ENCODE measurements at places on chromosomes 2 and 18. TPM values are rescaled to one million over a fixed set of nuclear protein-coding genes. Genes with fewer than 3 reads are reported as not detected.

- peaks cover 23% of the 10 kb centered on the region for H3K4me1 ChIP-seq
- H3K4me3 ChIP-seq, result no peak overlapping the region
- H3K27ac ChIP-seq, result peak overlapping the region; percentile 73
- DNase-seq, result peak; percentile 32
- no peaks in the 10 kb centered on the region for H3K36me3 ChIP-seq
Measured at GRCh38 chr2:207892716-207893402, 123.2 kb upstream of the FZD5 start.

DNA sequence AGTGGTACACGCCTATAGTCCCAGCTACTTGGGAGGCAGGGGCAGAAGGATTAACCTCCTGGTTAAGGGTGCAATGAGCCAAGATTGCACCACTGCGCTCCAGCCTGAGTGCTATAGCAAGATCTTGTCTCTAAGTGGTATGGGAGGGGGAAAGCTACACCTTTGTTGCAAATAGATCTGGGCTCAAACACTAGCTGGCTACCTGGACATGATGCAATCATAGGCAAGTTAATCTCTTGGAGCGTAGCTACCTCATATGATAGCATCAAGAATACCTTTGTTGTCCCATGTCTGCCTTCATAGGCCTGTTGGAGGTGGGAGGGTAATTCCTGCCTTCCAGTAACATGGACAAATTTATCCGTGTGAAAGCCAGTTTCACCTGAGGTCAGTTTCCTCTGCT is 15.7 kb downstream of the KLHL29 start:
- H3K4me3 ChIP-seq, result no peak overlapping the region
- H3K27ac ChIP-seq, result no peak overlapping the region
- H3K4me1 ChIP-seq, result peaks cover 17% of the 10 kb centered on the region
- no peaks in the 10 kb centered on the region for H3K36me3 ChIP-seq
- DNase-seq, result no peak
- H3K27me3 ChIP-seq, result no peaks in the 10 kb centered on the region

GRCh38 chr2:84373866-84374265 is 85.2 kb downstream of the SUCLG1 start:
- H3K36me3 ChIP-seq, result no peaks in the 10 kb centered on the region
- no peak overlapping the region for H3K4me3 ChIP-seq
- H3K4me1 ChIP-seq, result no peaks in the 10 kb centered on the region

Gene SERPINB11
- total RNA-seq, result not detected

GRCh38 chr2:113850687-113851086 is 39.2 kb upstream of the ACTR3 start:
- no peaks in the 10 kb centered on the region for H3K36me3 ChIP-seq
- no peak for DNase-seq
- no peaks in the 10 kb centered on the region for H3K4me1 ChIP-seq
- no peak overlapping the region for H3K27ac ChIP-seq

Gene KCNG2
- total RNA-seq, result not detected

Gene LRP1B
- 0.45 TPM for total RNA-seq

Gene TIGD1
- total RNA-seq, result 7.2 TPM

DNA sequence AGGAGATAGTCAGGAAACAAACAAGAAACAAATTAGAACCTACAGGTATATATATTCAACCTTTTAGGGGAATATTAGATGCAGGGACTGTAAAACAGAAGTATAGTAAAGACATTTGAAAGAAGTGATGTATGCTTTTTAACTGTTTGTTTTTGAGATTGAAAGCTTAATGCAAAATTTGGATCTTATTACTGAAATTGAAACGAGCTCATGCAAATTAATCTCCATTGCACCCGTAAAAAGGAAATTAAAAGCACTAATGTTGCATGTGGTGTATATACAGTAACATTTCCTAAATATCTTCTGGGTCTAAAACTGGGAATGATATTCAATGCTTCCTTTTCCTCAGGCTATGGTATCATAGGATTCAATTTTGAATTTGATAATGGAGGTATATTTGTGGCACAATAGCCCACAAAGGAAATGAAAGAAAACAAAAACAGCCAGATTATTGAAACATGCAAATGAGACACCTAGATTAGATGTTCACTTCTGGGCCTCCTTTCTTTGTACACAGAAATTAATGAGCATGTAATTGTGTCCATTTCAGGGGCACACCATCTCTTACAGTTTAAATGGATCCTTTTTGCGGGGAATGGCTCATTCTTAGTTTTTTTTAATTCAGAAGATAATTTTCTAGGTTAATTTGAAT is 1.6 kb upstream of the ELOA2 start:
- no peak for DNase-seq
- no peaks in the 10 kb centered on the region for H3K4me1 ChIP-seq
- no peak overlapping the region for H3K27ac ChIP-seq
